ENCODE measurements at places on chromosomes 2 and 18.

GRCh38 chr2:31430439-31431165 lies 16.1 kb upstream of the XDH start:
- no peak for DNase-seq

DNA sequence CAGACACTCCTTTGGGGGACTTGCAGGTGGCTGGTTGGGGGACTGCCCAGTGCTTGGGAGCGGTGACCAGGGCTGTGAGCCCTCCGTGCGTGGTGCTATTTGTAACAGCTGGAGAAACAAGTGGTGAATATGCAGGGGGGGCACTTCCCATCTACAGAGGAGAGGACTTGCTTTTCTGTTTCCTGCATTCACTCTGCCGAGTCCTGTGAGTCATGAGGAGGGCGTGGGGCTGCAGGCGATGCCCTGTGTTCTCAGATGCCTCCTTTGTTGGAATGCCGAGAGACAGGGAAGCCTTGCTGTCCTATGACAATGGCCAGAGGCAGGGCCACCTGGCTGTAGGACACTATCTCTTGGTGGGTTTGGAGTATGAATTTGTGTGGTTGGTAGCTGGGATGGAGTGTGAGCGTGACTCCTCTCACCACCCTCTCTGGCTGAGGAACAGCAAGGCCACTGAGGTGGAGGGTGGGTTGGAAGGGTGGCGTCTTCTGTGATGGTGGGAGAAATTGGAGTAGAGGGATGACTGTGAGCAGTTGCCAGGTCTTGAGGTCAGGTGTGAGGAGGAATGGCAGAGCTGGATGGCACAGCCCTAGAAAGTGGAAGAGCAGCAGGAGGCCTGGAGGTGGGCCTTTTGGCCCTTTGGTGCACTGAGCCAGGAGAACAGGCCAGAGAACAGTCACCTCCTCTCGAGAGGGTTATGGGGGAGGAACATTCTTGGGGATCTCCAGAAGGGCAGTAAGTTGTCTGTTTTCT lies 24.3 kb downstream of the FHOD3 start:
- no peak for DNase-seq

GRCh38 chr2:217465100-217465499 lies 537.7 kb downstream of the TNS1 start:
- DNase-seq, result no peak

GRCh38 chr18:3172097-3172496 lies 47.7 kb downstream of the MYOM1 start:
- DNase-seq, result no peak

DNA sequence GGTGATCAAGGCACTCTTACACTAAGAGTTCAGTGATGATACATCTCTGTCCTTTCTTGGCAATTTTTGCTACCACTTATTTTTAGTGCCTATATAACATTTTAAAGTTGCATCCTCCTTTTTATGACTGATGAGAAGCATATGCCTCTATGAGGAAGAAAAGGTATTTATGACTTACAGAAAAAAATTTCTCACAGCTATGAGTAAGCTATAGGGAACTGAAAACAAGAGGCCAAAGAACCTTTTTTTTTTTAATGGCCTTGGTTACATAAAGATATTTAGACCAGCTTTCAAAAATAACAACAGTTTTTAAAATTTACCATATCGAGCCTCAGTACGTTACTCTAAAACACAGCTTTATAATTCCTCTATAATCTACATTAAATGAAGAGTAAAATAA lies 21.3 kb downstream of the MBD5 start:
- no peak for DNase-seq

GRCh38 chr2:74858281-74858680 lies 24.4 kb downstream of the HK2 start:
- no peak for DNase-seq

- no peak for DNase-seq
Observed at GRCh38 chr18:75799449-75800330, 372.2 kb upstream of the SMIM21 start.

DNA sequence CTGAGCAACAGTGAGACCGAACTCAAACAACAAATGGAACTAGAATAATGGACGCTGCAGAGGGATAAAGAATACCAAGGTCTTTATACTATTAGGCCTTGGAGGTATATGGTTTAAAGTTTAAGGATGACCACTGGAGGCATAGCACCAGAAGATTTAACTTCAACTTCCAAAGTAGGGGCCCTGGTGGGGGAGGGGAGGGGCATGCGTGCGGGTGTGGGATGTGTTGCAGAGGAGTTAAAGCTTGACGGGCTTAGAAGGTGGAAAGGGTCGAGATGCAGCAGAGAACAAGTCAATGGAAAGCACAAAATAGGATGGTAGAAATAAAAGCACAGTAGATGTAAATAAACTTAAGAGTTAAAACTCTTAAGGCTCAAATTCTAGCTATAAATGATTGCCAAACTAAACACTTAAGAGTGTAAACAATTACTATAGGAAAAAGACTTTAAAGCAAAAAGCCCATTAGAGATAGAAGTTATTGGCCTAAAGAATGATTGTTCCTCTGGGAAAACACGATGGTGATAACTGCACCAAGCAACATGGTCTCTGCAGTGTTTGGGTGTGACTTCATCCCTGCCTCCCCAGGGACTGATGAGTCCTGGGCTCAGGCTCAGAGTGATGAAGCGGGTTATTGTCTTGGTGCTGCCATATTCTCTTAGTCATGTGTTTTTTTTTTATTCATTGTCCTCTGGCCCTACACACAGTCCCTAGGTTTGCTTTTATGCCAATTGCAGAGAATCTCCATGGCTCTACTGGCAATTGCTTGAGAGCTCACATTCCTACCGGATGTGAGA lies 13.0 kb downstream of the RRM2 start:
- DNase-seq, result no peak

- no peak for DNase-seq
Observed at GRCh38 chr18:11666176-11666575, 22.9 kb upstream of the GNAL start.

- no peak for DNase-seq
Observed at GRCh38 chr2:234751275-234751973, 200.4 kb upstream of the SH3BP4 start.

- no peak for DNase-seq
Observed at GRCh38 chr2:240593703-240594451, 7.3 kb downstream of the CAPN10 start.

GRCh38 chr2:155866477-155866876 lies 466.0 kb downstream of the NR4A2 start:
- no peak for DNase-seq

GRCh38 chr2:109703798-109704197 lies 89.6 kb downstream of the SOWAHC start:
- no peak for DNase-seq

DNA sequence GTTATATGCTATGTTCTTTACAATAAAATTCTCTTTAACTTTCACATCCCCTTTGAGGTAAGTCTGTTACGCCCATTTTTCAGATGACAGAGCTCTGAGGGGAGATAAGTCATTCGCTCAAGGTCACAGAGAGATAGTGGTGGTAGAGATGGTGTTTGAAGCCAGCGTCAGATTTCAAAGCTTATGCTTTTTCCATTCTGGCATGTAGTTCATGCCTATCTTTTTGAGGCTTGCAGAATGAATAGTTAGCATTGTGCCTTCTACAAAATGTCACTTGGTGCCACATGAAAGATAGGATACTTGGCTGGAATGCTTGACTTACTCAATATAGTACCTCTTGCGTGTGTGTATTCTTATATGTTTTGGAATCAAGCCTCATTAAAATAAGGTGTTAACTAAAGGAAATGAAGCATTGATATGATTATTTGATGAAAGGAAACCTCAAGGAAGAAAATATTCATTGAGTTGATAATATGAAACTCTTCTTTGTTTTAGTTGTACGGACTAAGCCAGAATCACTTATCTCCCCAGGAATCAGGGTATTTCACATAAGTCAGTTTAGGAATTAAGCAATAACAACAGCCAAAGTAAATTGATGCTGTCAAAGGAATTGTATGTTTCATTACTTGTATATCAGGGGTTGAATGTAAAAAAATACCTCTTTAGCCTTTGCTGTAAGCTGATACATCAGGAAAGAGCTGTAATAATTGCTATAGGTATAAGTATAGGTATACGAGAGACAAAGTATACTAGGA lies 15.5 kb downstream of the SPATS2L start:
- no peak for DNase-seq

DNA sequence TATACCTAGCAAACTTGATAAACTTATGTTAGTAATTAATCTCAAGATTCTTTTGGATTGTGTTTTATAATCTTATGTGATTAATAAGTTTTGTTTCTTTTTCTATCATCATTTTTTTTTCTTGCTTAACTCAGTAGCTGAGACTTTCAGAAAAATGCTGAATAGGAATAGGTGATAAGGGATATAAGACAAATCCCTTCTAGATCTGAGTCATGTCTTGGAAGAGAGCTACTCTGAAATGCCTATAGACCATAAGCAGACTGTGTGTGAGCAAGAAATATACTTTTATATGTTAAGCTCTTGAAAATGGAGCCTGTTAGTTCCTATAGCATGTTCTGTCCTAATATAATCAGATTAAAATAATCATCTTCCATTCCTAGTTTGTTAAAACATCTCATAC lies 29.6 kb downstream of the CYBRD1 start:
- no peak for DNase-seq

GRCh38 chr2:206978746-206979145 lies 39.4 kb downstream of the CPO start:
- no peak for DNase-seq

DNA sequence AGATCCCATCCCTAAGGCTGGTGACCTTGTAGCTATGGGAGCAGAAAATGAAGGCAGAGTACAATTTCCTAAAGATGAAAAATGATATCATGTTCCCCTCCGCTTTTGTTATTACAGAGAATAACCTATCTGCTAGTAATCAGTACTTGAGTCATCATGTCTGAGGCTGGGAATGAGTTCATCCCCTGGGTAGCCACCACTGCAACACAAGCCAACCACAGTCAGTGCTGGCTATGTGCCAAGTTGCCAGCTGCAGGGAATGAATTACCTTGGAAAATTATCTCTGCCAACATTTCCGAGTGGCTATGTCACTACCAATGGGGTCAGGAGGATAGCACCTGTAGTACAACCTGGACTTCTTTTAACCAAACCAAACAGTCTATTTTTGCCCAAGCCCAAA lies 1094.7 kb upstream of the DDX18 start:
- DNase-seq, result no peak

GRCh38 chr2:97706708-97707345 lies 6.5 kb upstream of the ZAP70 start:
- DNase-seq, result no peak
